Smooth muscle cell of the pulmonary artery (primary cell): ENCODE measurements at places on chromosomes 3 and 15. TPM values are rescaled to one million over a fixed set of nuclear protein-coding genes. Genes with fewer than 3 reads are reported as not detected.

Gene CAND2
- total RNA-seq: 5.1 TPM in 2 replicates

Gene CTXN2
- total RNA-seq: not detected in 2 replicates

Gene ZIC4
- total RNA-seq: 0.07 TPM in 1 of 2 replicates, not detected in the other

Gene ZPLD1
- total RNA-seq: 0.13 and 1.1 TPM in 2 replicates

Gene TNFAIP8L3
- total RNA-seq: 6.9 and 7.4 TPM in 2 replicates

Gene BUB1B
- 2.9 and 7.0 TPM in 2 replicates for total RNA-seq

Gene DCLK3
- total RNA-seq: 0.10 and 0.59 TPM in 2 replicates

Gene MYEF2
- total RNA-seq: 6.3 and 8.5 TPM in 2 replicates

Gene STAB1
- 0.50 and 0.59 TPM in 2 replicates for total RNA-seq

Gene ASB7
- 16.1 and 17.1 TPM in 2 replicates for total RNA-seq

Gene CSNK1G1
- 25.0 and 27.2 TPM in 2 replicates for total RNA-seq

Gene EXD1
- total RNA-seq: not detected in 2 replicates

Gene CCDC54
- total RNA-seq: not detected in 2 replicates

Gene HESX1
- 0.17 TPM in 1 of 2 replicates, not detected in the other for total RNA-seq

Gene RYK
- 102 and 119 TPM in 2 replicates for total RNA-seq

Gene FBXO40
- total RNA-seq: not detected in 2 replicates

Gene THRB
- 0.83 and 3.9 TPM in 2 replicates for total RNA-seq

Gene SHC4
- total RNA-seq: 2.7 and 3.9 TPM in 2 replicates

Gene AMIGO3
- total RNA-seq: not detected in 2 replicates

Gene CACNA1D
- 0.07 and 0.46 TPM in 2 replicates for total RNA-seq
